Cerebellum (tissue), 4 donors: ENCODE measurements at places on chromosomes 5 and 9. TPM values are rescaled to one million over a fixed set of nuclear protein-coding genes. Genes with fewer than 3 reads are reported as not detected.
A peak's percentile ranks its signal among the peaks of the same experiment; 100 is the strongest.

GFRA3 gene
- total RNA-seq: 0.09 TPM

DNA sequence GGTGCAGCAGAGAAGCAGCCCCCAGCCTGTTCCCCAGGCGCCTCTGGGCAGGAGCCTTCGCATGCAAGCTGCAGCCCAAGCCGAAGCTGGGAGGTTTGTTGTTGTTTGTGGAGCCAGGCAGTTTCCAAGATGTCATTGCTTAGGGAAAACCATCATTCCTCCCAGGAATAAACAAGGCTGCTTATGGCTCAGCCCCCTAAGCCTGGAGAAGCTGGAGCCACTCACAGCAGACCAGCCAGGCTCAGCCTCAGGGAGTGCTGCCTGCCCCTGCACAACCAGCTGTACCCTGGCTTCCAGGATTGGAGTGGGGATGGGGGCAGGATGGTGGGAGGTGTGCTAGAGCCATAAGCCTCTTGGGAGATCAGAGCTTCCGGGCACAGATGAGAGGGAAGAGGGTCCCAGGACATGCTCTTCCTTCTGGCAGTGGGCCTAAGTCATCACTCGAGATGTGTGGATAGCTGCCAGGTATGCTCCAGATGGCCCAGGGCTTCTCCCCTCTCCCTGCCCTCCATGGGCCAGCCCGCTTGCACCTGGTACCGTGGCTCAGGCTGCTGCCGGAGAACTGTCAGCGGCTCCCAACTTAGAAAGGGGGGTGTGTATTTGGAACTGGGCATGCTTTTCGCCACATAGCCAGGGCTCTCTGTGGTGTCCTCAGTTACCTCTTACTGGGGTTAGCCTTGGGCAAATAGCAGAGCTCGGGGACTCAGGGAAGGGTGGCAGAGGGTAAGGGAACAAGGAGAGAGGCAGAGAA, 105.2 kb downstream of the RGS3 start:
- DNase-seq: peak; percentile 53

WNK2 gene
- 47.4 TPM for total RNA-seq

GRCh38 chr9:16775330-16775729, 95.1 kb downstream of the BNC2 start:
- DNase-seq: no peak

DNA sequence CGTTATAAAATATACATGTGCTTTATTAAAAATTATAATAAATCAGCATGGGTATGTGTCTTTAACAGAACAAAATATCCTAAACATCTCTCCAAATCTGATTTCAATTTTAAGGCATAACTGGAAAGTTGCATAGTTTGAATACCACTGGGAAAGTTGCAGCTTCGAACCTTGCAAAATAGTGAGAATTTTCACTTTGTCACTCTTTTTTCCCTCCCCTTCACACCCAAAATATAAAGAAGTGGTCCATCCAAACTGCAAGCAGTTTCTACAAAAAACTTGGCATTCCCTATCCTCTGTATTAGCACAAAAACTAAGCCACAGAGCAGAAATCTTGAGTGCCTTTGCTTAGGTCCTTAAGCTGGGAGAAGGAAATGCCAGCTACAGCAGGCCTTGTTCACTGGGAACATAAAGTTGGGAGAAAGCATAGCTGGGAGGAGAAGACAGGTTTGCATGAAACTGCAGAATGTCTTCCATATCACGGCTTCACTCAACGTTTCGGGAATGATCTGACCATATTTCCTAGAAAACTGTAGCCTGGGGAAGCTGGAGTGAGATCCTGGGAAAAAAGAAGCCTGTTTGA, 400.3 kb downstream of the EBF1 start:
- no peak for DNase-seq

GRCh38 chr9:123927625-123928532, 2.0 kb downstream of the DENND1A start:
- no peak for DNase-seq

CCDC192 gene
- total RNA-seq: not detected

- peak; percentile 34 for DNase-seq
Observed at GRCh38 chr5:168047043-168047668, 244.3 kb upstream of the WWC1 start.

DNA sequence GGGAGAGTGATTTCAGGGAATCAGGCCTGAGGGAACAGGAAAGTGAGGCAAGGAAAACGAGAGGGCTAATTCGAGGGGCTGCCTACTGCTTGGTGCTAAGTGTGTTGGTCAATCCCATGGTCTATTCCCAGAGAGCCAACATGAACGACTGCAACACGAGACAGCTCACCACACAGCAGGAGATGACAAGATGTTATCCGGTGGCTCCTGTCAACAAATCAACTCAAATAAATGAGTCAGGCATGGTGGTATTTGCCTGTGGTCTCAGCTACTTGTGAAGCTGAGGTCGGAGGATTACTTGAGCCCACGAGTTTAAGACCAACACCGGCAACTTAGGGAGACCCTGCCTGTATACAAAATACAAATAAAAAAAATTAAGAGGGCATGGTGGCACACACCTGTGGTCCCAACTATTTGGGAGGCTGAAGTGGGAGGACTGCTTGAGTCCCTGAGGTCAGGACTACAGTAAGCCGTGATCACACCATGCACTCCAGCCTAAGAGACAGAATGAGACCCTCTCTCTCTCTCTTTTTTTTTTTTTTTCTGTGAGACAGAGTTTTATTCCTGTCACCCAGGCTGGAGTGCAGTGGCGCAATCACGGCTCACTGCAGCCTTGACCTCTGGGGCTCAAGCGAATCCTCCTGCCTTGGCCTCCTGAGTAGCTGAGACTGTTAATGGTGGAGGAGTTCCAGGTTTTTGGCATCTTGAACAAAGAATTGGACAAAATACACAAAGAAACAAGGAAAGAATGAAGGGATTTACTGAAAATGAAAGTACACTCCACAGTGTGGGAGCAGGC, 9.0 kb upstream of the FAF2 start:
- DNase-seq: no peak

GCNT4 gene
- total RNA-seq: 1.5 TPM

DNA sequence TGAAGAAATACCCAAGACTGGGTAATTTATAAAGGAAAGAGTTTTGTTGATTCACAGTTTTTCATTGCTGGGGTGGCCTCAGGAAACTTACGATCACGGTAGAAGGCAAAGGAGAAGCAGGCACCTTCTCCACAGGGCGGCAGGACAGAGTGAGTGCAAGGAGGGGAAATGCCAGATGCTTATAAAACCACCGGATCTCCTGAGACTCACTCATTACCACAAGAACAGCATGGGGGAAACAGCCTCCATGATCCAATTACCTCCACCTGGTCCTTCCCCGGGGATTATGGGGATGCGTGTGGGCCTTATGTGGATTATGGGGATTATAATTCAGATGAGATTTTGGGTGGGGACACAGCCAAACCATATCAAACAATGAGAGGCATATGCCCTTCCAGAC, 18.5 kb upstream of the RORB start:
- DNase-seq: no peak

DNA sequence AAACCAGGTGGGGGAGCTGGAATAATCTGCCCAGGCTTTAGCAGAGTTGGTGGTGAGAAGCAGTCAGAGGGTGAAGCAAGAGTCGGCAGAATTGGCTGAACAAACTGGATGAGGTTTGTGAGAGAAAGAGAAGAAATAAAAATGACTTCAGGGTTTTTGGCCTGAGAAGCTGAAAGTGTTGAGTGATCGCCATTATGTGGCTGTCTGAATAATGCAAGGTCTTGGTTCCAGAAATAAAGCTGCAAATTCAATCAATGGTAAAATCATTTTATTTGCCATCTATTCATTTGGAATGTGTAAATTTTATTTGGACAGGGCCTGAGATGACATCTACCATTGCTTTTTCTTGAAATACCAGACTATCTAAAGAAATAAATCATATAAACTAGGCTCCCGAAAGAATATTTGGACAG, 50.4 kb upstream of the DAB2 start:
- DNase-seq: no peak

- no peak for DNase-seq
Observed at GRCh38 chr5:153456354-153456753, 34.1 kb upstream of the GRIA1 start.

DNA sequence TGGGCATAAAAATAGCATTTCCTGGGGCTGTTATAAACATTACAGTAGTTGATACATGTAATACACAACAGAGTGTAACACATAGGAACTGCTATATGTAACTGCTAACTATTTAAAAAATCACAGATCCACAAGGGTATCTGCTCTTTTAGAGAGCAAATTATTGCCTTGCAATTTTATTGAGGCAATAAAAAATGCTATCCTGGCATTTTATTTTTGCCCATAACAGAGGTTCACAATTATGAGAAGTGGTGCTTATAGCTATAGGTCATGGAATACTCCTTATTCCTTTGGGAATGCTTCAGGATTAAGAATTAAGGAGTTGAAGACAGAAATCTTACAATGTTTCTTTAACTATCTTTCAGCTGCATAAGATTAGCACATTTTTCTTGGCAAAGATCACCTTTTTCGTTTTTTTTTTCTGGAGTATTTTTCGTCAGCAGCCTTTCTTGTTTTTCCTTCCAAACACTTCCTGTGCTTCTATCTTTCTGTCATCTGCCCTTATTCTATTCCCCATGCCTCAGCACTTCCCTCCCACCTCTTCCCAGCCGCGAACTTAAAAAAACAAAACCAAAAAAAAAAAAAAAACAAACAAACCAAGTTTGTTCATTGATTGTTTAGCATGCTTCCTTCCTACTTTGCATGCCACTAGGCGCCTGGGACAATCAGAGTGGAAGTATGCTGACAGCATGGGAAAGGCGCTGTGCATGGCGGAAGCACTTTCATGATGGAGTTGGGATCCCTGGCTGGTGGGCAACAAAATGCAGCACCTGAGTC, 264.2 kb downstream of the MAST4 start:
- no peak for DNase-seq

DNA sequence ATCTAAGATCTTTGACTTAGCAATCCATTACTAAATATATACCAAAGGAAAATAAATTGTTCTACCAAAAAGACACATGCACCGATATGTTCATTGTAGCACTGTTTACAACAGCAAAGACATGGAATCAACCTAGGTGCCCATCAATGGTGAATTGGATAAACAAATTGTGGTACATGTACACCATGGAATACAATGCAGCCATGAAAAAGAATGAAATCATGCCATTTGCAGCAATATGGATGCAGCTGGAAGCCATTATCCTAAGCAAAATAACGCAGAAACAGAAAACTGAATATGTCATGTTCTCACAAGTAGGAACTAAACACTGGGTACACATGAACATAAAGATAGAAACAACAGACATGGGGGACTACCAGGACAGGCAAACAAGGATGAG, 589.5 kb downstream of the IRX1 start:
- DNase-seq: no peak

TICAM2 gene
- 0.82 TPM for total RNA-seq

ITGA2 gene
- total RNA-seq: 1.1 TPM

DNA sequence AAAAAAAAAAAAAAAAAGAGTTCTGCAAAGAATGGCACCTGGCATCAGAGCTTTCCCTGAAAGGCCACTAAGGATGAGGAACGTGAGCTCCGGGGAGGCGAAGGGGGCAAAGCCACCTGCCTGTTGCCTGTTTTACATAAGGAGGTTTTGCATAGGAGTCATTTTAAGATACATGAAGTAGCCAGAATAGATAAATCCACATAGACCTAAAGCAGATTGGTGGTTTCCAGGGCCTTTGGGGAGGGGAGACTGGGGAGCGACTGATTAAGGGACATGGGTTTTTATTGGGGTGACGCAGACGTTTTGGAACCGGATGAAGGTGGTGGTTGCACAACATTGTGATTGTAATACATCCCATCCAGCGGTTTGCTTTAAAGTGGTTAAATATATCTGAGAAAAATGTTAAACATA, 7.1 kb downstream of the NEK6 start:
- no peak for DNase-seq

- no peak for DNase-seq
Observed at GRCh38 chr5:92051741-92052140, 668.6 kb upstream of the ARRDC3 start.

DNA sequence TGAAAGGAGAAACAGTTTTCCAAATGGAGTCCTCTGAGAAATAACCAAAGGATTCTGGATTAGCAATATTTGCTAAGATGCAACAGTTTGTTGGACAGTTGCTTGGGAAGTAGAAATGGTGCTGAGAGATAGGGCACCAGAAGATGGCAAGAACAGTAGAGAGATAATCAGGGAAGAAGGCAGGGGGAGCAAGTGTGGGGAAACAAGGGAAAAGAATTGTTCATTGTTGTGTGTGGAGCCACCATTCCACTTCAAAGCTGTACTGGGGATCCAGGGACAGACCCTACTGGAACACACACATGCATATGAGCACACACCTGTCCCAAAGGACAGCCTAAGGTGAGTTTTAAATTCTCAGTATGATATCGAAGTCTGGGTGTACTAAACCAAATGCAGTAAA, 152.5 kb downstream of the ZNF608 start:
- no peak for DNase-seq

- DNase-seq: no peak
Observed at GRCh38 chr9:101585740-101586139, 9.0 kb downstream of the PPP3R2 start.

BRD3 gene
- total RNA-seq: 20.1 TPM
